ENCODE measurements at places on chromosomes 1 and 21. TPM values are rescaled to one million over a fixed set of nuclear protein-coding genes. Genes with fewer than 3 reads are reported as not detected.

GRCh38 chr1:42950116-42950481 is 8.6 kb downstream of the SLC2A1 start:
- no peaks in the 10 kb centered on the region for H3K4me1 ChIP-seq
- no peaks in the 10 kb centered on the region for H3K27me3 ChIP-seq
- H3K4me3 ChIP-seq, result no peak overlapping the region
- no peak for DNase-seq
- no peak overlapping the region for H3K27ac ChIP-seq
- no peaks in the 10 kb centered on the region for H3K36me3 ChIP-seq

TMEM52 gene
- total RNA-seq, result 7.0 TPM

GRCh38 chr1:63799307-63799706 is 25.5 kb downstream of the ROR1 start:
- no peaks in the 10 kb centered on the region for H3K36me3 ChIP-seq
- no peak overlapping the region for H3K27ac ChIP-seq
- H3K4me3 ChIP-seq, result no peak overlapping the region
- no peak for DNase-seq
- H3K27me3 ChIP-seq, result no peaks in the 10 kb centered on the region

AVPR1B gene
- not detected for total RNA-seq

DNA sequence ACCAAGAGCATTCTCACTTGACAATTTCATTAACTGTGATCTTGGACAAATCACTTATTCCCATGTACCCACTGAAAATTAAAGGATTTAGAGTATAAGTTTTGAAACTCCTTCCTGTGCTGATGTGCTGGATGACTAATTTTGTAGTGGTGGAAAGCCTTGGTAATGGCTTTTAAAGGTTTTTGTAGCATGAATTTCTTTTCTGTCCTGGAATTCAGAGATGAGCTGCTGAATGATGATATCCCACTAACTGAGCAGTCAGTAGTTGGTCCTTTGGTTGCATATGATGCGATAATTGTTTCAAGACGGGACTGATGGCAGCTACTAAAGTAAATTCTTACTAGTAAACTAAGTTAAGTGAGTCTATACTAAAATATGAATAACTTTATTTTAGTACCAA is 5.2 kb downstream of the RPL5 start:
- H3K4me1 ChIP-seq, result peaks cover 37% of the 10 kb centered on the region
- no peaks in the 10 kb centered on the region for H3K27me3 ChIP-seq
- H3K4me3 ChIP-seq, result no peak overlapping the region
- H3K27ac ChIP-seq, result no peak overlapping the region

DNA sequence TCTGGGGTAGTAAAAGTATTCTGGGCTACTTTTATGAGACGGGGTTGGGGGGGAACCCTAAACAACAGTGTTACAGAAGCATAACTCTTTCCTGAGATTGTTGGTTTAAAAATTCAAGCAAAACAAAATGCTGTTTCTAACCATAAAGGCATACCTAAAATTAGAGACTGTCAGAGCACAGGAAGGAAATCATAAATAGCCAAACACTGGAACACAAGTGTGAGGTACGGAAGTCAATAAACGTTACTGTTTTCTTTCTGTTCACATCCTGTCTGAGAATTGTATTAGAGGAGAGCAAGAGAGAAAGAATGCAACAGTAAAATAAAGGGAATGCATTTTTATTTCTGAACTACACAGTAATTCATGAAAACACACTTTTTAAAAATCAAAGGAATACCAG is 42.8 kb upstream of the IL12RB2 start:
- H3K4me3 ChIP-seq, result no peak overlapping the region
- no peak for DNase-seq
- H3K4me1 ChIP-seq, result no peaks in the 10 kb centered on the region
- no peaks in the 10 kb centered on the region for H3K27me3 ChIP-seq
- no peak overlapping the region for H3K27ac ChIP-seq

DNA sequence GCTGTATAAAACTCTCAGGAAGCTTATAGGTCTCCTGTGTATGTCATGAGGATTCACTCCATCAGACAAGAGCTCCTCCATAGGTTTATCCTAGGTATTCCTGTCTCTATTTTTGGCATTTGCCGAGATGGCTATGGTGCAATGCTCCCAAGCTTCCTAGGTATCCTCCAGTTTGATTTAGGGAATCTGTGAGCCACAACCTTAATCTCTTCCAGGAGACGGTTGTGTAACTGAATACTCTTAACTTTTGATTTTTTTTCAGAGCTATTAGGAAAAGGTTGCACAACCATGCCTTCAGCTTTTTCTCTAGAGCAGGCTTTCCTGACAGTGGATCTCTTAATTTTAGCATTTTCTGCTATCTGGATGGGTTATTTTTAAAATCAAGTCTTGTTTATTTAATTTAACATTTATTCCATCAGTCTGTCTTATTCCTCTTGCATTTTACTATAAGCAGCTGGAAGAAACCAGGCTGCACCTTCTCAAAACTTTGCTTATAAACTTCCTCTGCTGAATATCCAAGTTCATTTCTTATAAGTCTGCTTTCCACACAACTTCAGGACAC is 69.4 kb upstream of the BACE2 start:
- H3K4me1 ChIP-seq, result no peaks in the 10 kb centered on the region
- H3K27ac ChIP-seq, result no peak overlapping the region
- DNase-seq, result no peak
- no peaks in the 10 kb centered on the region for H3K36me3 ChIP-seq

S100A3 gene
- 0.54 TPM for total RNA-seq
